ENCODE measurements at places on chromosomes 6 and 20. TPM values are rescaled to one million over a fixed set of nuclear protein-coding genes. Genes with fewer than 3 reads are reported as not detected.

- no peak overlapping the region for H3K27ac ChIP-seq
- H3K4me1 ChIP-seq: peaks cover 4% of the 10 kb centered on the region
- H3K36me3 ChIP-seq: no peaks in the 10 kb centered on the region
- H3K27me3 ChIP-seq: no peaks in the 10 kb centered on the region
- no peak overlapping the region for H3K4me3 ChIP-seq
- DNase-seq: peak; percentile 17
These were observed 192.0 kb downstream of the ALDH8A1 start for GRCh38 chr6:134757911-134758361.

SLCO4A1 gene
- total RNA-seq: 6.7 TPM

- H3K27ac ChIP-seq: no peak overlapping the region
- no peaks in the 10 kb centered on the region for H3K36me3 ChIP-seq
These were observed 45.4 kb downstream of the AKAP12 start for GRCh38 chr6:151285122-151285521.

DNA sequence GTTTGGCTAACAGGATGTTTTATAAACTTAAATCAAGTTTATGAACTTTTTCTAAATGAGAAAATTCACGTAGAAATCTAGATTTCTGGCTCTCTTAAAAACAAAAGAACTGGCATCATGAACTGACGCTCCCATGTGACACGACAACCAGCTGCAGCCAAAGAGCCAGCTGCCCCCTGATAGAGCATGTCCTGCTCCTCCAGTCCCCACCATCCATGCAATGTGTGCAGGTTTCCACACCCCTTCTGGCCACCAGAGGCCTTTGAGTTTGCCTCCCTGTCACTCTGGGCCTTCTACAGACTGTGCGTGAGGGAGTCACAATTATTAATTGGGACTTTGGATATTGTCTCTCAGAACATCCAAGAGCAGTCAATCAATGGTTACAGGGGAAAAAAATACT lies 1.6 kb upstream of the GPLD1 start:
- no peak for DNase-seq
- H3K27me3 ChIP-seq: no peaks in the 10 kb centered on the region
- no peaks in the 10 kb centered on the region for H3K36me3 ChIP-seq
- H3K4me1 ChIP-seq: peaks cover 10% of the 10 kb centered on the region
- no peak overlapping the region for H3K27ac ChIP-seq
- no peak overlapping the region for H3K4me3 ChIP-seq

RTEL1 gene
- 64.8 TPM for total RNA-seq

- H3K4me3 ChIP-seq: no peak overlapping the region
- no peak overlapping the region for H3K27ac ChIP-seq
- DNase-seq: no peak
- H3K36me3 ChIP-seq: no peaks in the 10 kb centered on the region
- H3K4me1 ChIP-seq: no peaks in the 10 kb centered on the region
These were observed 184.0 kb downstream of the SMOC2 start for GRCh38 chr6:168624948-168625347.

DNA sequence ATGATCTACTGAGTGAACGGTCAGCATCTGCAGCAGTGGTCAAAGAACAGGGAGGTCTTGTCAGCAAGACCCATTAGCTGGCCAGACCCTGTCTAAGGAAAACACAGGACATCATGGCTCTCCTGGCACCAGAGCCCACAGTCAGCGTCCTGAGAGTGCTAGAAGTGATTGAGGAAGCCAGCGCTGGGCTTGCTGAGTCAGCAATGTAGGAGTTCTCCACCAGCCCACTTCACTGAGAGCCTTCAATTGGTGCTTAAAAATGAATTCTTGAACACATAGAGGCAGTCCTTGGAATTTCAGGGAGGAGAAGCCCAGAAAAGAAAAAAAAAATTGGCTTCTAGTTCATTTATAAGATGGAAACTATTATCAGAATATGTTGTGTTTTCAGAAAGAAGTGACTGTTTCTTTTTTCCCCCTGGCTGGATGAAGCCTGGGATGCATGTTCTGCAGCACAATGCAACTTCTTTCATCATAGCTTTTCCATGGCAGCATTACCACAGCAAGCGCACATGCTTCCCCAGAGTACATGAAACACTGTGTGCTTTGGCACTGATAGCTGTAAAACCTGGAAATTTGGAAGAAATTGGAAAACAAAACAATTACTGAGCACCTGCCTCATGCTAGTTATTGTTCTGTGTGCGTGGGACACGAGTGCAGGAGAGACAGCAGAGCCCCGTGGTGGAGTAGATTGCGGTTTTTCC lies 899.9 kb downstream of the C6orf118 start:
- no peaks in the 10 kb centered on the region for H3K36me3 ChIP-seq
- no peak for DNase-seq
- H3K27ac ChIP-seq: no peak overlapping the region
- H3K27me3 ChIP-seq: no peaks in the 10 kb centered on the region
- no peaks in the 10 kb centered on the region for H3K4me1 ChIP-seq

DNA sequence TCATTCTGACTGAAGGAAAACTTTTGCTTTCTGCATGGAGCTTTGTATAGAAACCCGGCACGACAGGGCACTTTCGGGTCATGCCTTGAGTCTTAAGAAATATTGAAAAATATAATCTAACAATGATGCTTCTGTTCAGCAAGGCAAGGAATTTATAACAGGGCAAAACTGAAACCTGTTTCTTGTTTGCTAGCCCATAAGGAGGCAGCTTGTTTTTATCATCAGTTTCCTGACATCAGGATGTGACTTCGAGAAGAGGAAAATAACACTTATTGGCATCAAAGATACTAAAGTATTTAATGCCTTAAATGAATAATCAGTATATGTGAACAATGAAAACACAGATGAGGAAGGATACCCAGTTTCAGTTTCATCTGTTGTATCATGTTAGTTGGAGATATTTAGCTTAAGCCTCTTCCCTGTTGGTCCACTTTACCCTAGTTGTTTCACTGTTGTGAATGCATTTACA lies 146.5 kb downstream of the CDKAL1 start:
- peaks cover 5% of the 10 kb centered on the region for H3K4me1 ChIP-seq
- H3K27ac ChIP-seq: no peak overlapping the region

GRCh38 chr6:154394571-154394970 lies 38.0 kb upstream of the IPCEF1 start:
- no peaks in the 10 kb centered on the region for H3K4me1 ChIP-seq
- no peak overlapping the region for H3K27ac ChIP-seq
- H3K27me3 ChIP-seq: no peaks in the 10 kb centered on the region
- no peak for DNase-seq

DNA sequence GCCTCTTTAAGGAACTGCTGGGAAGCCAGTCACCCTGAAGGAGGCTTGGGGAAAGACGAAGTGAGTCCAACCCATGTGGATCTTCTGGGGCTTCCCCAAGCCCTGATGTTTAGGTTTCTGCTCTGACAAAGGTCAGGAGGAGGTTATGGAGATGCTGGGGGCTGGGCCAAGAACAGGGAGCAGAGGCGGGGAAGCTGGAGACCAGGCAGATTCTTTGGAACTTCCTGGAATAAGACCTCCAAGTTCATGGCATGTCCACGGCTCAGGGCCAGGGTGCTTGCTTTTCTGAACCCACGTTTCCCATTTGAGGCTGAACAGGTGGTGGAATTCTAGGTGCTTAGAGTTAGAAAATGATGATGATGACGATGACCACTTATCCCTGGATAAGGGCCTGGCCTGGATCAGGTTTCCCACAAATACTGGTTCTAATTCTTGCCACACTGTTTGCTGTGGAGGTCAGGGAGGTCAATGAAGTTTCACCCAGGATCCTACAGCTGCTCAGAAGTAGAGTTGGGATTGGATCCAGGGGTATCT lies 30.0 kb upstream of the TGM2 start:
- H3K27ac ChIP-seq: no peak overlapping the region
- H3K27me3 ChIP-seq: no peaks in the 10 kb centered on the region
- no peak overlapping the region for H3K4me3 ChIP-seq
- H3K4me1 ChIP-seq: no peaks in the 10 kb centered on the region
- no peak for DNase-seq

GRCh38 chr20:17759449-17759848 lies 59.7 kb downstream of the BANF2 start:
- H3K27me3 ChIP-seq: no peaks in the 10 kb centered on the region
- H3K36me3 ChIP-seq: no peaks in the 10 kb centered on the region
- H3K4me3 ChIP-seq: no peak overlapping the region
- DNase-seq: no peak
- H3K27ac ChIP-seq: no peak overlapping the region

Data from thyroid gland (tissue), 4 donors.